CD4-positive, alpha-beta T cell treated with Interleukin-1 beta for 1 hour (primary cell): ENCODE measurements at places on chromosomes 16 and 17.

- no peak for DNase-seq
These were observed 42.6 kb upstream of the RPH3AL start for GRCh38 chr17:395179-395578.

- DNase-seq, result no peak
These were observed 121.0 kb downstream of the COPRS start for GRCh38 chr17:31738067-31738466.

GRCh38 chr16:83842291-83842690 is 34.5 kb downstream of the HSBP1 start:
- no peak for DNase-seq

DNA sequence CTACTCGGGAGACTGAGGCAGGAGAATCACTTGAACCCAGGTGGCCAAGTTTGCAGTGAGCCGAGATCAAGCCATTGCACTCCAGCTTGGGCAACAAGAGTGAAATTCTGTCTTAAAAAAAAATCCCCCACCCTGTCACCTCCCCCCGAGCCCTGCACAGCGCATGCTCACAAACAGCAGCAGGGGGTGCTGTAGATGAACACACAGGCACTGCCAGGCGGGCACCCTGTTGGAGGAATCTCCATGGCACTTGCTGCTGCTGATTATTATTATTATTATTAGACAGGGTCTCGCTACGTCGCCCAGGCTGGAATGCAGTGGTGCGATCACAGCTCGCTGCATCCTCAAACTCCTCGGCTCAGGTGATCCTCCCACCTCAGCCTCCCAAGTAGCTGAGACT is 24.6 kb downstream of the FZD2 start:
- DNase-seq, result no peak

DNA sequence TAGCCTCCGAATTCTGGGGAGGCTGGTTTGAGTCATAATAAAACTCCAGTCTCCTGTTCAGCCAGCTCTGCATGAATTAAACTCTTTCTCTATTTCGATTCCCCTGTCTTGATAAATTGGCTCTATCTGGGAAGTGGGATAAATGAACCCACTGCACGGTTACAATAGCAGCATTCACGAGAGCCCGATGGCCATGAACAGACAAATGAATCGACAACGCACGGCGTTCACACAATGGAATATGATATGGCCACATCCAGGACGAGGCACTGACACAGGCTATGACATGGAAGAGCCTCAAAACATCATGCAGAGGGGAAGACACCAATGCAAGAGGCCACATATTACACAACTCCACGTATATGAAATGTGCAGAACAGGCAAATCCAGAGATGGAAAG is 5.6 kb upstream of the CARD14 start:
- DNase-seq, result no peak

GRCh38 chr17:32854207-32854606 is 22.7 kb downstream of the MYO1D start:
- DNase-seq, result no peak

DNA sequence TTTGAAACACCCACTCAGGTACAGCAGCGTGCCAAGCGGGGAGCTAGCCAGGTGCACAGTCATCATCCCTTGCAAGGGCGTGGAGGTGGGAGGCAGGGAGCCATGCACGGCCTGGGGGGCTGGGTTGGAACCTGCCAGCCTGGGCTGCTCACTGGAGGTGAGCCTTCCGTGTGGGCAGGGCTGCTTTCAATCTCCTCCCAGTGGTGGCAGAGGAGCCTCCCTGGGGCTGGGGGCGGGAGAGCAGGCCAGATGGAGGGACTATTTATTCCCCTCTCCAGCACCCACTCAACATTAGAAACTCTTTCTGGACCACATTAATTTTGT is 90.3 kb downstream of the KATNIP start:
- no peak for DNase-seq

- no peak for DNase-seq
These were observed 390.6 kb downstream of the HAPSTR1 start for GRCh38 chr16:9481747-9482730.
